Ammon's horn (tissue), 1 donor: ENCODE measurements at places on chromosomes 2 and 18.

DNA sequence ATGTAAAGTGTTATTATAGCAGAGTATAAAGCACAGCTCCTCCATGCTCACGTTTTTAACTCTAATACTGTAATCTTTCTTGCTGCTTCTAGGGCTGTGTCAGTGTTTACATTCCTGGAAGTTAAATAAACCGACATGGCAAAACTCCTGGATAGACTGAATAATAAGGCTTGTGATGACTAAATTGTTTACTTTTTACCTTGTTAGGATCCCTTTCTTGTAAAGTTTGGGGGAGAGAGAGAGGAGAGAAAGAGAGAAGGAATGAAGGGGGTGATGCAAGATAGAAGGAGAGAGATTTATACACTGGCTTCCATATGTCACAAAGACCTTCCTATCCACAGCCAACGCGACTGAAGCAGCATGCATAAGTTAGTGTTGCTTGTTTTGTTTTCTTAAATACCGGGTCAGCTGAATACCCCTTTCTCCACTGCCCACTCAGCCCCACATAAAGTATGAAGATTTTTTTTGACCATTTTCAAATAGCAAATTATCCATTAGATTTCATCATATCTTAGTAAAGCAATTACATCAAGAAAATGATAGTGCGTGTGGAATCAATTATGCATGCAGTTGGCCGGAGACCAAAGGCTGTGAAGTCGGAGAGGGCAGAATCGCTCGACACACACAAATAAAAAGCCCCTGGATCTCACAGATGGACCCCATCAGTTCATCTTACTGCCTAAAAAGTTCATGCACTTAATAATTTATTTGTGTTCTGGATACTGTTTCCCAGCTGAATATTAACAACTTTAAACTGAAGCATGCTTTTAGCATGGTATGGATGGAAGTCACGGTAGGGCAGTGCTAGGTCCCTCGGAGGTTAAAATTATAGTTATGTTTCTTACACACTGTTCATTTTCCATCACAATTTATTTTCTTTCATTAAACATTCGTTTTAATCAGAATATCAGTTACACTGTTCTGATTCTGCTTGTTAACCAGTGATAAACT, 20.1 kb downstream of the BCL11A start:
- DNase-seq: no peak

- no peak for DNase-seq
Measured at GRCh38 chr2:19232312-19232711, 126.1 kb downstream of the OSR1 start.

- DNase-seq: no peak
Measured at GRCh38 chr2:56502616-56503015, 318.8 kb downstream of the CCDC85A start.

DNA sequence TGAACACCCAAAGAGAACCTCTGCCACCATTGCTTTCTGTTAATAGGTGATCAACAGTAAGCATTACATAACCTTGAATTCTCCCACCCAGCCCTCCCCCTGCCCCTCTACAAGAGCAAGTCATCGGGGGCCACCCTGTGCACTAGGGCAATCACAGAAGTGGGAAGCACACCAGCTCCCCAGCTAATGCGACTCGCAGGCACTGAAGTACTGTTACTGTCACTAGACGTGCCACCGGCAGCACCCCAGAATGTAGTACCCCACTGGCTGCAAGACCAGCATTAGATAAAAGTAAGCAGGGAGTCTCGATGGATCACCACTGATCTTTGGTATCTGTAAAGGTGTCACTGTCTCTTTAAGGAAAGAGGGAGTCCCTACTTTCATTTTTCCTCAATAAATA, 167.6 kb downstream of the FAM210A start:
- no peak for DNase-seq

DNA sequence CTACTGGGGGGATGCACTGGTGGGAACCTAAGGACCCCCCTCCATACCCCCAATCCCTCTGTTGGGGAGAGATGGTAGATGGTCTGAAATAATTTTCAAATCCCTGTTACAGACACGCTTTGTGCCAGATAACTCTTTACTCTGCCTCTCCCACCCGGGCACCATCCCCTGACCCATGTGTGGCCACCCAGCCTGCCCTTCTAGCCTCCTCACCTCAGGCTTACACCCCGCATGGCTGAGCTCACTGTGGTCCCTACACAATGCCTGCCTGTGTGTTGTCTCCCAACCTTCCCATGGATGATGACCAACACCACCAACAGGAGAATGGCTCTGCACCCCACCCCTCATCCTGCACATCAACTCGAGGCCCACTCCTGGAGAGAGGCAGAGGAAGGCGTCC, 15.0 kb downstream of the SPEG start:
- DNase-seq: no peak

DNA sequence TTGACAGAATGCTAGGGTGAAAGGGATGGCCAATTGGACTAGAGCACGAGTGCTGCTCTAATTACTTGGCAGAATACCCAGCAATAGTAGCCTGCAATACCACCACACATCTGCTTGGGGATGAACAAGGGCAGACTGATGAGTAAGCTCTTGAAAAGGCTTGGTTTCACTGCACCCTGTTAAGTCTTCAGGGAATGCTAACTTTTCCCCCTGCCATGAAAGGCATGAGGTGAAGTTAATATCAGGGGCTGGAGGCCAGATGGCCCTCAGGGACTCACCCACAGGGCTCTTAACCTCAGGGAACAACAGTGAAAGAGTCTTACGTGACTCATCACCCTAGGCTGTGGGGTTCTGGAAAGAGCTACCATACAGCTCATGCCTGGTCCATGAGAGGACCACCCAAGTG, 51.7 kb upstream of the MYL1 start:
- DNase-seq: no peak

GRCh38 chr2:232839411-232840079, 30.5 kb upstream of the SNORC start:
- peak; percentile 79 for DNase-seq

DNA sequence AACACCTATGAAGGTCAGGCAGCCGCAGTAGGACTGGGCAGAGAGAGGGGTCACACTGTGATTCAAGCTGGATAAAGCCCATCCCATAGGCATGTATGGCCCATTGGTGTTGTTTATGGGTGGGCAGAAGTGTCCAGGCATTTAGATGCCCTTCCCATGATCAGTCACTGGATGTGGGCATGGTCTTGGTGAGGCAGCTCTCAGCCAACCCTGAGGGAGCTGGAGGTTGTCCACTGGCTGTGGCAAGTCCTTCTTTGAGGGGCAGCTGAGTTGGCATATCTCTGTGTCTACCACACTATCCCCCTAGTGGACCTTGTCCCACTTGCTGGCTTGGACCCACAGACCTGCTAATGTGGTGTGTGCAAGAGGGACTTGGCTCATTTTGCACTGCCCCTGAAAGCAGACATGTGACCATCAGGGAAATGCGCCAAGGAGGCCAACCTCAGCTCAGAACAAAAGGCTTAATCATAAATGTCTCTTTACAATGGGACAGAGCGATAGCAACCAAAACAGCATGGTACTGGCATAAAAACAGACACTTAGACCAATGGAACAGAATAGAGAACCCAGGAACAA, 82.0 kb downstream of the TMEM17 start:
- DNase-seq: peak; percentile 86
